ENCODE measurements at places on chromosomes 12 and 14. TPM values are rescaled to one million over a fixed set of nuclear protein-coding genes. Genes with fewer than 3 reads are reported as not detected.

The STON2 gene
- 89.4 TPM for total RNA-seq

The CMA1 gene
- total RNA-seq: not detected

The SMIM10L1 gene
- 9.1 TPM for total RNA-seq

The FBLN5 gene
- total RNA-seq: 0.25 TPM

The WASHC4 gene
- 25.4 TPM for total RNA-seq

DNA sequence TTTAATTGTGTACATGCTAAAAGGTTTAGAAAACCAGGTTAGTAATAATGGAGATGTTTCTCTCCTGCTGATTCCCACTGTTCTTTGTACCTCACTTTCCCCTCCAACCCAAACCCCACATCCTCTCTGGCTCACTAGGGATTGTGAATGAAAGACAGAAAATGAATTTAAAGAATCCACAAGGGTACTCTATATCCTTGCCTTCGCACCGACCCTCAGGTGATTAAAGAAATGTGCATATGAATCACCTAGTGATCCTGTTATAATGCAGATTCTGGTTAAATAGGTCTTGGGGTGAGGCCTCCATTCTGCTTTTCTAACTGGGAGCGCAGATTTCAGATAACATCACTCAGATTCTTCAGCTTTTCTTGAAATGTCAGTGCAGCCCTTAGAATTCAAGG lies 84.3 kb upstream of the OTX2 start:
- no peak overlapping the region for H3K4me3 ChIP-seq
- no peaks in the 10 kb centered on the region for H3K4me1 ChIP-seq
- H3K27me3 ChIP-seq: no peaks in the 10 kb centered on the region
- no peak overlapping the region for H3K27ac ChIP-seq
- no peak for DNase-seq

DNA sequence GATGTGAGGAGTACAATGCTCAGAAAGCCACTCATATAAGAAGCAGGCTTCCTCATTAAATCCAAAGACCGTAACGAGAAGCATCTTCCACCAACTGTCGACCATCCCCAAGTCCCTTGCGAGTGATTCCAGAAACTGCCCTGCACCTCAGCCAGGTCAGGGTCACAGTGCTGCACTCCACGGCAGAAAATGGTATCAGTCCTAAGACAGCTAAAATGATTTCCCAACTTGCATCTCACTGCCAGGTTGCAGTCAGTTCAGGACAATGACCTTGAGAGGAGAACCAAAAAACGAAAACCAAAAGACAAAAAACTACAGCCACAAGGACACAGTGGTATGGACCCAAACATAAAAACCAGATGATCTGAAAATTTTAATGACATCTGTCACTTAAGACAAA lies 20.6 kb downstream of the SBNO1 start:
- peaks cover 89% of the 10 kb centered on the region for H3K36me3 ChIP-seq
- no peak overlapping the region for H3K27ac ChIP-seq
- H3K4me1 ChIP-seq: no peaks in the 10 kb centered on the region
- H3K4me3 ChIP-seq: no peak overlapping the region
- no peaks in the 10 kb centered on the region for H3K27me3 ChIP-seq

GRCh38 chr12:108787539-108787938 lies 56.2 kb upstream of the CORO1C start:
- H3K4me1 ChIP-seq: peaks cover 20% of the 10 kb centered on the region
- no peak overlapping the region for H3K27ac ChIP-seq
- H3K36me3 ChIP-seq: no peaks in the 10 kb centered on the region

GRCh38 chr14:69535230-69535848 lies 39.3 kb downstream of the CCDC177 start:
- peak; percentile 28 for DNase-seq
- H3K36me3 ChIP-seq: no peaks in the 10 kb centered on the region
- no peak overlapping the region for H3K27ac ChIP-seq

- peaks cover 4% of the 10 kb centered on the region for H3K4me1 ChIP-seq
- H3K27me3 ChIP-seq: no peaks in the 10 kb centered on the region
- H3K4me3 ChIP-seq: no peak within 1 kb of the TSS
- no peak for DNase-seq
Measured at GRCh38 chr14:74875941-74876913, at the start of gene PROX2. Gene PROX2 (minus strand): TSS chr14:74876145. CDS start chr14:74863834, 12,311 bp downstream.

- H3K36me3 ChIP-seq: peaks cover 78% of the 10 kb centered on the region
- no peaks in the 10 kb centered on the region for H3K27me3 ChIP-seq
- H3K27ac ChIP-seq: no peak overlapping the region
- DNase-seq: no peak
- no peak overlapping the region for H3K4me3 ChIP-seq
Measured at GRCh38 chr12:6529291-6529737, 5.0 kb upstream of the GAPDH start.

GRCh38 chr14:96727491-96727890 lies 69.7 kb upstream of the VRK1 start:
- no peaks in the 10 kb centered on the region for H3K36me3 ChIP-seq
- no peak overlapping the region for H3K4me3 ChIP-seq
- H3K27me3 ChIP-seq: peaks cover 53% of the 10 kb centered on the region
- no peak for DNase-seq
- H3K4me1 ChIP-seq: no peaks in the 10 kb centered on the region
- no peak overlapping the region for H3K27ac ChIP-seq

DNA sequence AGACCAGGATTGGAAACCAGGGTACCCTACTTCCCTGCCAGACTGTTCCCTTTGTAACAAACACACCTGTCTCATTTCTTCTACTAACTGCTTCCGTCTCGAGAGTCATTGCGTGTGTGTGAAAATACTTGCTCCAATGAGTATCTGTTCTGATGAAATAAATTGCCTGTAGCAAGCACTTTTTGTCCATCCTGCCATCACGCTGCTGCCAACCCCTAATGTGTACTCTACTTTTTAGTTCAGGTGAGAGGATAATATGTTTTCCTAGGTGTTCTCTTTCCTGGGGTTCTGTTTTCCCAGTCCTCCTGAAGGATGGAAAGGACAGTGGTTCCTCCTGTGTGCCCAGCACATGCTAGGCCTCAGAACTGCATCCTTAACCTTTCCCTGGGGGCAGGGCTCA lies 1.0 kb downstream of the TUNAR start:
- no peaks in the 10 kb centered on the region for H3K36me3 ChIP-seq
- peaks cover 5% of the 10 kb centered on the region for H3K4me1 ChIP-seq
- no peak for DNase-seq
- H3K27ac ChIP-seq: no peak overlapping the region

DNA sequence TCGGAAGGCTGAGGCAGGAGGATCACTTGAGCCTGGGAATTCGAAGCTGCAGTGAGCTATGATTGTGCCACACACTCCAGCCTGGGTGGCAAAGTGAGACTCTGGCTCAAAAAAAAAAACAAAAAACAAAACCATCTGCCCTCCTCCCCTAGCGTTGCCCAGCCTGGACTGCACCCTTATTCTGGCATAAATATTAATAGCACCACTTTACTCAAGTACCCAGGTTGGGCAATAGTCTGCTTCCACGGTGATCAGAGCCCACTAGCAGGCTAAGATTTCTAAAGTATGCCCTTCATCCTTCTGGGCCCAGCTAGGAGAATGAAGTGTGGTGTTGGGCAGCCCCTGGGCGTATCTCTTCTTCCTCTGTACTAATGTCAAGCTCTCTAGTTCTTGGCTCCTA lies 33.3 kb downstream of the KCTD10 start:
- no peak overlapping the region for H3K27ac ChIP-seq
- no peak overlapping the region for H3K4me3 ChIP-seq
- DNase-seq: no peak
- H3K4me1 ChIP-seq: no peaks in the 10 kb centered on the region

Measured in K562 (cell line).